ENCODE measurements at places on chromosomes 7 and 10.

GRCh38 chr10:22604344-22605126, 109.8 kb downstream of the PIP4K2A start:
- no peak for DNase-seq

DNA sequence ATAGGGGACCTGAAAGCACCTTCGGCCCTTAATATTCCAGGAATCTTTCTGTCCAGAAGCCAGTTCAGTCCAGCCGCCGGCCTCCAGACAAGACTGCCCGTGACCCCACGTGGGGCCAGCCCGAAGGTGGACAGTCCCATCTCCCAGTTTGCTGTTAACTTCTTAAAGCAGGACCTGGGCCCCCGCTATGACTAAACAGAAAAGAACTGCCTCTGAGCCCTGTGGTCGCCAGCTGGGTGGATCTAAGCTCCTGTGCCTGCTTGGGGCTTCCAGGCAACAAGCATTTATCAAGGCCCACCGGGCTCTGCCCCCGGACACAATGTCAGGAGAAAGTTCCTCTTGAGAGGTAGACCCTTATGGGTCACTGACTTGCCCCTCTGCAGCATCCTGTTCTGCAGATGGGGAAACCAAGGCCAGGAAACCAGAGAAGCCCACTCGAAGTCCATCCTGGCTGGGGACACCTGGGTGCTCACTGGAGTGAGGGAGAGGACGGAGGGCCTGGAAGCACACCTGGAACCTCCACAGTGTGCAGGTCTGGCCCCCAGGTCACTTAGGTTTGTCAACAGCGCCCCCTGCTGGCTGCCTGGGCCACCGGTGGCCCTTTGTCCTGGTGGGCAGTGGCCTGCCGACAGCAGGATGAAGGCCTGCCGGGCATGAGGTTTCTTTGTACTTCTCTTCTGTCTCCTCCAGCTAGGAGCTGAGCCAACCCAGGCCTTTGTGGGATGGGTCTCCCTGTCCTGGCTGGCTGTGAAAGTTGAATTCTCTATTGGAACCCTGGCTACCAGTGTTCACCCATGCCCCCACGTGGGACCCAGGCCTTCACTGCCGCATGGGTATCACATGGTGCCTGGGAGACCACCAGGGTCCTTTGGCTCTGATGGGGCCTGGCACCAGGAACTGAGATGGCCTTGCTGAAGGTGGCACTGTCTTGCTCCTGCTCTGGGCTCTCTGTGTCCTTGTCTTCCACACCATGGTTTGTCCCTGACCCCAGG, 128.0 kb downstream of the ZMIZ1 start:
- peak; percentile 53 for DNase-seq

DNA sequence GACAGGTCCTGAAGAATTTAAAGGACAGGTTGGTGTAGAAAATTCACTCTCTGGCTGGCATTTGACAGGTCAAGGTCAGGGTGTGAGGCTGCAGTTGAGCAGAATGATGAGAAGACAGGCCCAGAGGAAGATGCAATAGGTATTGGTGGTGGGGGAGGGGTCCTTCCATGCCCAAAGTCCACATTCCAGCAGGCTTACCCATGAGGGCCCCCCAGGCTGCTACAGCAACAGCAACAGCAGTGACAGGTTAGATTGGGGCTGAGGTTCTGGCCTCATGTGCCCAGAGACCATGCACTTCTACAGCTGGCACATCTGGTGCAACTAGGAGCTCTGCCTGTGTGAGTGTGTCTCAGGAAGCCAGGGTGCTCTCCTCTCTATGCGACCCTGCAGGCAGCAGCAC, 223.5 kb upstream of the GHITM start:
- DNase-seq, result no peak

GRCh38 chr10:117374506-117375359, 507 bp downstream of the PDZD8 start:
- DNase-seq, result peak; percentile 47

GRCh38 chr7:88357781-88358525, 51.3 kb upstream of the STEAP4 start:
- no peak for DNase-seq

- no peak for DNase-seq
Measured at GRCh38 chr7:121046893-121047468, 58.5 kb downstream of the CPED1 start.

DNA sequence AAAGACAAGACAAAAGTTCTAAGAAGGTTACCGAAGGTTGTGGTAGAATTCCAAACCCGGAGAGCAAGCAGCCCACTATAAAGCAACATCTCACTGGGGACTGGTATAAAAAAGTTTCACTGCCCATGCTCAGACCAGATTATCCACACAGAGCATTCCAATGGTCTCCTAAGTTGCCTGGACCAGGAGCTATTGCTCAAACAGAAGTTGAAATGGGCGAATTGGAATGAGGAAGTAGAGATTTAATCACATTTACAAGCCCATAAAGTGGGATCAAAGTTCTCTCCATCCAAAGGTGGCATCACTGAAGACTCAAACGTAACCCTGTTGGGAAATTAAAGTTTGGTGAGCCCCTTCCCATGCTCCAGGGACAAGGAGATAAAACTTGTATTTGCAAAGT, 19.8 kb downstream of the OR2F1 start:
- no peak for DNase-seq

DNA sequence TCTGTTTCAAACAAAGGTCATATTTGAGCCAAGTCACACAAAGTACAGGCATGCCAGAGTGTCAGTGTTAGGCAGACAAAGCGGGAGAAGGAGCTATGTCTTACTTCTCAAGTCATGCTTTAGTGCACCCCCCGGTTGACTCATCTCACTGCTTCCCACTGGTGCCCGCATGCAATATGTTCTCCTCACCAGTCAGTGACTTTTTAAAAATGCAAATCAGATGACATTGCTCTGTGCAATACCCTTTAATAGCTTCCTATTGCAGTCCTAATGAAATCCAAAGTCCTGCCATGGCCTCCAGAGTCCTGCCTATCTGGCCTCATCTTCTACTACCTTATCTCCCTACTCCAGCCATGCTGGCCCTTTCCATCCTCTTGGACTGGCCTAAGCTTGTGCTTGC, 429.1 kb downstream of the ACTR3B start:
- DNase-seq, result no peak

DNA sequence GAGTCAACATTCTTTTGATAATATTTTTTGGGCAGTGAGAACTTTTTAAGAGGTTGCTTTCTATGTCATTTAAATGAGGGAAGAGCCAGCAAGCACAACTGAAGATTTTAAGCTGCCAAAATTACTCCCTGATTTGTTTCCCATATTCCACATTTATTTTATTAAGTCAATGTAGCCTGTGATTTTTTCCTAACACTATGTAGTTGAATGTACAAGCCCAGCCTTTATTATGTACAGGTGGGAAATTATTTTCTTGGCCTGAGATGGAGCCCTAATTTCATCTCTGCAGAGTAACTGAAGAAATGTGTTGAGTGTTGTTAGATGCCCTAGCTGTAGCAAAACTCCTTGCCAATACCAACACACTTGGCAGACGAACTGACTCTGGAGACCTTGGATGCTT, 83.1 kb upstream of the MINDY3 start:
- DNase-seq, result no peak

- DNase-seq, result peak; percentile 6
Measured at GRCh38 chr10:73019100-73019499, 64.5 kb upstream of the PLA2G12B start.

DNA sequence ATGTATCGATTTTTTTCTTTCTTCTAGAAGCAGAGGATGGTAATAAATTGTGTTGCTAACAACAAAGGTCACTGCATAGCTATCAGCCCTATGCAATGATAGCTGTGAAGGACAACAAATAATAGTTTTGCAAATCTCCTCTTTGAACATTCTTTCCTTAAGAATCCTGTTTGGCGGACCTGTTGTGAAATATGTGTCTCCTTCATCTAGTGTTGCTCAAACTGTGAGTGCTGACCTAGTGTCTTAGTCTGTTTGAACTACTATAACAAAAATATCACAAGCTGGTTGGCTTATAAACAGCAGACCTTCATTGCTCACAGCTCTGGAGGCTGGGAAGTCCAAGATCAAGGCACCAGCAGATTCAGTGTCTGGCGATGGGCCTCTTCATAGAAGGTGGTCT, 53.7 kb downstream of the CAV1 start:
- DNase-seq, result no peak

DNA sequence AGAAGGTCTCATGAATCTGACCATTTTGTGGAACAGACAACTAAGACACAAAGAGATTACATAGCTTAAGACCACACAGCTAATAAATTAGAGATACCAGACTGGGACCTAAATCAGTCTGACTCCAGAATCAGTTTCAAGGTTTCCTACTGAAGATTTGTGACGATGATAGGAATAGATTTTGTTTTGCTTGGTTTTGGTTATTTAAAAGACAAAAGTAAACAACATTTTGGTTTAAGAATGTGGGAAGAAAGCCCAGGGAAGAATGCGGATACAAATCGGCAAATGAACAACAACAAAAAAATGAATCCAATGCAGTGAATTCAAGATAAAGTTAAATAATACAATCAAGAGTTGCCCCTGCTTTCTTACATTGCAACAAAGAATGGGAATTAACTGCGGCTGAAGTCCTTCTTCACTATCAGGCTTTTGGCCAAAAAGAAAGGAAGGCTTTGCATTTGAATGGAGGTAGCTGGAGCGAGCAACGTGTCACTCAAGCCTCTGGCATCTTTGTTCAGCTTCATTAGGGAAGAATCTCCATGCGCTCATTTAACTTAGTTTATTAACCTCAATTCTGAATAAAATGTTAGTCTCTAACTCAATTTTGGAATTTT, 210.8 kb downstream of the ADAM12 start:
- no peak for DNase-seq

DNA sequence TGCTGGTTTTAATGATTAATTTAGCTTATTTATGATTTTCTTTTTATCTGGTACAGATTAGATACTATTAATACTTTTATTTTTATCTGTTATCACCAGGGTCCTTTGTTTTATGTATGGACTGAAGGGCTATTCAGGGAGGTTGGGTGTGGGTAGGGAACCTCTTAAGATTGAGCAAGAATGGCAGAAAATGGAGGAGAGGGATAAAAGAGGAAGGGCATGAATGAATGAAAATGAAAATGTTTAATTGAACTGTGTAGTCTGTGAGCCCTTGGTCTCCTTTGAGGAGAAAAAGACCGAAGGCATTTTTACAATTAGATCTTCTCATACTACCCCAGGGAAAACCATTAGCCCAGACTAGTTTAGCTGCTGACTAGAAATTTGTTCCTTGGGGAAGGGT, 93.1 kb downstream of the CDK14 start:
- no peak for DNase-seq

GRCh38 chr7:149849174-149849573, 11.0 kb downstream of the ZNF862 start:
- DNase-seq, result no peak

- no peak for DNase-seq
Measured at GRCh38 chr10:123551259-123551658, 114.9 kb upstream of the GPR26 start.

DNA sequence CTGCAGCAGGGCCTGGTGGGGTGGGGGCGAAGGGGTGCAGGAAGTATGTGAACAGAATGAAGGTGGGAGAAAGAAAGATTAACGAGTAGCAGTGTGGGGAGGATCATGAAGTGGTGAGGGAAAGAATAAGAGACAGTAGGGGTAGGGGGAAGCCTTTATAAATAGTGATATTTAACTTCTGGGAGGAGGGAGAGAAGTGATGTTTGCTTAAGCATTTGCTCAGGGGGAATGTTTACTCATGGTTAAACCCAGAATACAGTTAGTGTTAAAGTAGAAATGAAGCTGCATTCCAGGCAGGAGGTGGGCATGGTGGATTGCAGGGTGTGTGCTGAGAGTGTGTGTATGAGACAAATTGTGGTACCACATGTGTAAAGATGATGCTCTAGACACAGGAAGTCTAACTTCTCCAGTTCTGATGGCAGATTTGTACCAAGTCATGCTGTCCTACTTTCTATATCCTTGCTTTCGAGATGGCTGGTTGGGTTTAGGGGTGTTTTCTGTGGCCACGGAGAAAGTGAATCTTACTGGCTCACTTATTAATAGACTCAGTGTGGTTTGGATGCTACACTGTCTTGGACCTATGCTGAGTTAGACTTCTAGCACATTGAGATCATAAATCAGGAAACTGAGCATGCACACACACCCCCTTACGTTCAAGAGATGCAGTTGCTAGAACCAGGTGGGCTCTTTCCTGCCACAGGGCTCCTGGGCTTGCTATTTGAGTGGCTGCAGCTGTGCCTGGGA, 10.6 kb upstream of the DNMBP start:
- peak; percentile 96 for DNase-seq

- no peak for DNase-seq
Measured at GRCh38 chr7:5143106-5143505, 46.9 kb upstream of the WIPI2 start.

- no peak for DNase-seq
Measured at GRCh38 chr7:84102213-84102612, 92.4 kb downstream of the SEMA3A start.

DNA sequence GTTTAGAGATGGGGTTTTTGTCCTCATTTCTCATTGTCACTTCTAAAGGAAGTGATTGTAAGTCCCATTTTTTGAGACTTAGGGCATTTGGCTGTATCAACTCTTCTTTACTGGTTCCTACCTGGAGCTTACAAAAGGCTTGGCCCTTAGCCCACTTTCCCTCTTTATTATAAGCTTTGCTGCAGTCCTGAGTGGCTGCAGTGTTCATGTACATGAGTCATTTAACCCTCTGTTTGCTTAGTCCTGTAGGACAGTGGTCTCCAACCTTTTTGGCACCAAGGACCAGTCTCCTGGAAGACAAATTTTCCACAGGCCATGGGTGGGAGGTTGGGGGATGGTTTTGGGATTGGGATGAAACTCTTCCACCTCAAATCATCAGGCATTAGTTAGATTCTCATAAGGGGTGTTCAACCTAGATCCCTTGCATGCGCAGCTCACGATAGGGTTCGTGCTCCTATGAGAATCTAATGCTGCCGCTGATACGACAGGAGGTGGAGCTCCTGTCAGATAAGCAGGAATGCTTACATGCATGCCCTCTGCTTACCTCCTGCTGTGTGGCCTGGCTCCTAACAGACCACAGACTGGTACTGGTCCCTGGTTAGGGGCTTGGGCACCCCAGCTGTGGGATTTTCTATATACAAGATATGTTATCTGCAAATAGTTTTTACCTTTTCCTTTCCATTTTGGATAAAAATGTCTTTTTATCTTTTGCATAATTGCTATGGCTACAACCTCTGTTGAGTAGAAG, 99.7 kb downstream of the CCSER2 start:
- no peak for DNase-seq

GRCh38 chr7:12761111-12761510, 73.7 kb downstream of the ARL4A start:
- DNase-seq, result no peak

DNA sequence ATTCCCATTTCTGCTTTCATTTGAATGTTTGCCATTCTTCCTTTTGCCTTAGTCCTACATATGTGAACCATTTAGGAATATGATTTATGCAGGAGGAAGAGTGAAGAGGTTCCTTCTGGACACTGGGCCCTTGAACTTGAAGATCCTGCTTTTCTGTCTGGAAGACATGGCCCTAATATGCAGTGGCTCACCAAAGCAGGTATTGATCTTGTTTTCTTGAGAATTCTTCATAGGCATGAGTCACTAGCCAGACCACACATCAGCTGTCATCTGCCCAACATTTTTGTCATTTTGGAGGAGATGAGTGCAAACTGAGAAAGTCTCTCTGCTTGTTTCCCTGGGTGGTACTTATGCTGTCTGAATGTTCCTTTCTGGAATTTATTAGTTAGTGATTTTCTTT, 382.6 kb downstream of the LRMDA start:
- no peak for DNase-seq

GRCh38 chr10:71821909-71822763, 28.9 kb downstream of the PSAP start:
- DNase-seq, result no peak

All from NCI-H510A treated with DMSO at 0.1 percent for 48 hours (cell line).